ENCODE measurements at places on chromosomes 3 and 15.

- no peak for DNase-seq
These were observed 498 bp downstream of the PDE12 start for GRCh38 chr3:57556459-57557084.

DNA sequence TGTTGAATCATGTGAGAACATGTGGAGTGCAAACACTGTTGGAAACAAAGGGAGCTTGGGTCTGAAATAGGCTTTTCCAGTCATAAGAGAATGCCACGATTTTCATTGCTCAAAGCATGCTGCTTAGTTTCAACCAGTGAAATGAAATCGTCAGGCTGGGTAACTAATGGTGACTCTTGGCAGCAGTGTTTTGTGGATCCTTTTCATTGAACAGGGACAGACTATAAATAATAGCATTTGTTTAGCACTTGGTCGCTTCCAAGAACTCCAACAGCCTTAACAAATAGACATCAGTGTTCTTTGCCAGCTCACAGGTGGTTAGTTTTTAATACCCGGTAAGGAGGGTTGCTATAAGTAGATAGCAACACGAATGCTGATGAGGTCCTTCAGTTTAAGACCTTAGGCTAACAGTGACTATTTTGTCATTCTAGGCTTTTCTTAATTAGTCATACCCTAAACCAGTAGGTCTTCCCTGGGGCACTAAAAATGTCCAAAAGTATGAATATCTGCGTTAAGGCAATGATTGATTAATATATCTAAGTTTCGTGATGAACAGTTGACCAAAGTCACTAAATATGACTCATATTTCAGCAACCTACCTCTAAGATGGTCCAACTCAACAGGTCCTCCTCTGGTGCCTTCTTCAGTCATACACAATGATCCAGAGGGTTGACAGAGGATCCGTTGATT lies 15.8 kb downstream of the TP63 start:
- no peak for DNase-seq

GRCh38 chr3:161031134-161031533 lies 74.0 kb downstream of the B3GALNT1 start:
- DNase-seq: no peak

DNA sequence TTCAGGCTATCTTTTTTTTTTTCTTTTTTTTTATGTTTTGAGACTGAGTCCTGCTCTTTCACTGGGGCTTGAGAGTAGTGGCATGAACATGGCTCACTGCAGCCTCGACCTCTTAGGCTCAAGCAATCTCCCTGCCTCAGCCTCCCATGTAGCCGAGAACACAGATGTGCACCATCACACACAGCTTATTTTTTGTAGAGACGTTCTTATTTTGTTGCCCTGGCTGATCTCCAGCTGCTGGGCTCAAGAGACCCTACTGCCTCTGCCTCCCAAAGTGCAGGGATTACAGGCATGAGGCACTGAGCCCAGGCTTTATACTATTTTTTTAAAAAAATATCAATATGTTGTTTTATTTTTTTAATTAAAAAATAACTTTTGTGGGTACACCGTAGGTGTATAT lies 467.3 kb downstream of the CADM2 start:
- DNase-seq: no peak

GRCh38 chr3:168061332-168061996 lies 34.3 kb downstream of the GOLIM4 start:
- DNase-seq: no peak

DNA sequence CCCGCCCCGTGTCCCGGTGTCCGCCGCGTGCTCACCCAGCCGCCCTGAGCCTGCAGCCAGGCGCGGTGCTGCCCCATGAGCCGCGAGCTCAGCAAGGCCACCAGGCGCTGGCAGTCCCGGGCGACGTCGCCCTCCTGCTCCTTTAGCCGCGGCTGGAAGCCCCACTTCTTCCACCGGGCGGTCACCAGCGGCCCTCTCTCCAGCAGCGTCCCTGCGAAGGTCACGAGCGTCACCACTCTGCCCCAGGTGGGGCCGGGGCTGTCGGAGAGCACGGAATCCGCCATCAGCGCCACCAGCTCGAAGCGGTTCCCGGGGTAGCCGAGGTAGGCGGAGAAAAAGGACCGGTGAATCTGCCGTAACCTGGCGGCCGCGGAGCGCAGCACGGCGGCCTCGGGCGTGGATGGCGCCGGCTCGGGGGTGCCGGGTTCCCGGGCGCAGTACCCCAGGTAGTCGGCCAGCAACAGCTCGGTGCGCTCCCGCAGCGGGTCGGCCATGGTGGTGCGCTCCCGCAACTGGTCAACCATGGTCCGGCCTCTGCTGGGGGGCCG lies 298 bp downstream of the BCL2L10 start:
- DNase-seq: no peak

Measured in activated T-helper 1 cell treated with anti-CD3 and anti-CD28 coated beads, Interleukin-2, amount 50 U/mL, for 16 hours (primary cell).